ENCODE measurements at places on chromosomes 2 and 18.

DNA sequence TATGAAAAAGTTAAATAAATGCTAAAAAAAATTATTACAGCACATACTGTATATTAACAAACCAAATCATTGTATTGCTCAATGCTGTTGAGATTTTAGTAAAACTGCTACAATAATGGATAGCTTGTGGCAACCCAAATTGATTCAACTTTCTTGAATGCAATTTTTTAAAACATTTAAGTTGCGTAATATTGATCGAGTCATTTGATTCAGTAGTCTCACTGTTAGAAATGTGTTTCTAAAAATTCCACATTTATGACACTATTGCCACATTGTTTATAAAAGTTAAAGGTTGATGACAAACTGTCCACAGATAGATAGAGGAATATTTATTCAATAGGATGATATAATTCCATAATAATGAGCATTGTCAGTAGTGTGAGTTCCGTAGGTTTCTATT, 640.7 kb upstream of the CRIM1 start:
- DNase-seq = no peak

GRCh38 chr2:172968061-172968469, 107.6 kb upstream of the MAP3K20 start:
- DNase-seq = no peak

DNA sequence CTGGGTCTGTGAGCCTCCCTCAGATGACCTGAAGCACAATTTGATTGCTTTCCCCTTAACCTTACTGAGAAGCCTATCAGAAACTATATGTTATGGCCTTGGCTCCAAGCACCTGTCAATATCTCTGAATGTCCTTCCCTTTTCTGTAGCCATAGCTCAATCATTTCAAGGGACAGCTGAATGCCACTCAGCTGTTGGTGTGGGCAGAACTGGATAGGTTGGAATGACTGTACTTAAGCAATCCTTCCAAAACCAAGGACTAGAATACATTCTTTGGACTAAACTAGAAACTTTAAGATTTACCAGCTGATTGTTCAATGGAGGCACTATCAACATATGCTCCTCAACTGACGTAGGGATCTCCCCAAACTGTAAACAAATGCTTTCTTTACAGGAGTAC, 159.4 kb downstream of the THADA start:
- no peak for DNase-seq

GRCh38 chr2:71500426-71501079, 47.2 kb downstream of the DYSF start:
- DNase-seq = no peak

DNA sequence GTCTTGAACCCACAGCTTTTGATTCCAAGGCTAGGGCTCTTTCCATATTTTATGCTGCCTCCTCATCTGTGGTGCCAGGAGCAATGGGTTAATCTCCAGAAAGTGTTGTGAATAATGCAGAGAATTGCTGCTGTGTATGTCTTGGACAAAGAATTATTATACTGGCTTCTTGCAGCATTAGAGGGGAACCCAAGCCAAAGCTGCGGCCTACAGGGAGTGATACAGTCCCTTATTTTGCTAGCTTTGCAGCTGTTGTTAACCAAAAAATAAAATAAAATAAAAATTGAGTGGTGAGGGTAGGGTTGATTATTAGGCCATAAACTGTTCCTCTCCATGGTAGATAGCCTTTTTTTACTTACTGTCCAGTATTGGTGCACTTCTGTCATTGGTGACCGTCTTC, 16.7 kb downstream of the WIPF1 start:
- no peak for DNase-seq

DNA sequence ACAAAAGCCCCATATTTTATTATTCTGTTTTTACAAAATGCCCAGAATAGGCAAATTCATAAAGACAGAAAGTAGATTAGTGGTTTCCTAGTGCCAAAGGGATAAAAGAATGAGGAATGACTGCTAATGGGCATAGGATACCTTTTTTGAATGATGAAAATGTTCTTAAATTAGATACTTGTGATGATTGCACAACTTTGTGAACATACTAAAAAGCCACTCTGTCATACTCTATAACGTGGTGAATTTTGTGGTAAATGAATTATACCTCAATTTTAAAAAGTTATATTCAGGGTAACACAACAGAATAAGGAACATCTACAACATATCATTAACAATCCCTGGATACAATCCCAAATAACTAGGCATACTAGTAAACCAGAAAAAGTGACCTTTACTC, 9.1 kb upstream of the FBLN7 start:
- DNase-seq = no peak

DNA sequence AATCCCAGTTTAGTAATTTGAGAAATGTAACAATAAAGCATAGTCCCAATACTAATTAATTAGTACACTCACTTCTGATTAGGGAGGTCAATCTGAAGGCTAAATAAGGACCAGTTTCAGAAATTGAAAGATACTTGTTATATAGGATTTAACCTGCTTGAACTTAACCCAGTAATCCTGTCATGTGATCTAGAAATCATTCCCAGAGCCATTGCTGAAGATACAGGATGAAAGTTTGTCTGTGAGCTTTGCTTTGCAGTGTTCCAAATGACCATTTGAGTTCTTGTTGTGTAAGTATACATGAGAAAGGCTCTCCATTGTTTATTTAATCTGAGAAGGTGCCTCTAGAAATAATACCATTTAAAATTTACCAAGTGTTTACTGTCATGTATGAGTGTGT, 52.2 kb downstream of the GALNT1 start:
- no peak for DNase-seq

DNA sequence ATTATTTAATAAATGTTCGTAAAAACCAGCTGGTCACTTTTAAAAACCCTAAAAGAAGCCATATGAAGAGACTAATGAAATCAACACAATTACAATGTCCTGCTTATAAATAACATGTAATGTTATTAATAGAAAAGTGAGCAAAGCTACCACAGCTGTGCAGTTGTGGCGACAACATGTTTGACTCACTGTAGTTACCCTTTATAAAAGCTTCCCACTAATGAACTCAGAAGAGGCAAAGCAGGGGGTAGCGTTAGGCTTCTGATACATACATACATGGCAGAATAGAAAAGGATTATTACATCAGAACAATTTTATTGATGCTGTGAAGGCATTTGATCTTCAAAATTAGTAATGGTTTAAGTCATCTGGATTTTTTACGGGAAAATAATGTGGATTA, 219.7 kb downstream of the SLC4A10 start:
- no peak for DNase-seq

DNA sequence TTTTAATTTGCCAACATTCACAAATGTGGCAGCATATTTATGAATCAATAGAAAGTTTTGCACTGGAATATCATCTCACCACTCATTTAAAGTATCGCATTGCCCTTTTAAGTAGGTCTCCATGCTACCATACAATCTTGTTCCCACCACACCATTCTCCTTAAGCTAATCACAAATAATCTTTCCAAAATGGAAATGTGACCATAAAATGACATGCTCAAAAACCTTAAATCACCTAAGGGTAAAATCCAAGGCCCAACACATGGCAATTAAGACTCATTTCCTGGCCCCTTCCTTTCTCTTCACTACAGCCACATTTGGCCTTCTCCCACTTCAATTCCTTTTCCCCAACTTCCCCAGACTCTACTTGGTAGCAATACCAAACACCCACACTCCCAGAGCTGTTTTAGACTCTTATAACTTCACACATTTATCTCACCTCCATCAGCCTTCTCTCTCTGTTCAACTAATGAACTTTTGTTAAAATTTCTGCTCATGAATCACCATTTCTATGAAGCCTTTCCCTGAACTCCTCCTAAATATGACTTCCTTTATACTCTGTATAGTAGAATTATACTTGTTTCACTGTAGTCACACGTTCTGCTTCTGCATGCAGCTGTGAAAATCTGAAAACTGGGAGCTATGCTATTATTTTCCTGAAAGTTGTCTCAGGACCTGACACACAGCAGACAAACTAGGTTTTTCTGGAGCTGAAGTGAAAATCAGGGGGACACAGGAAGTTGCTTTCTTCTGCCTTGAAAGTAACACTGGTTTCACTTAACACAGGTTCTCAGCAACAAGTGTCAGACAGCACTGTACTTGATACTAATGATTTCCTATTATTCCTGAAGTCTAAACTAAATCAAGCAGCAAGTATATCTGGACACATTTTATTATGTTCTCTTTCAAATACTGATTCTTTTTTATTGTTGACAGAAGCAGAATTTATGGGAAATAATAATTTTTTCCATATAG, 303.9 kb downstream of the ZEB2 start:
- no peak for DNase-seq

DNA sequence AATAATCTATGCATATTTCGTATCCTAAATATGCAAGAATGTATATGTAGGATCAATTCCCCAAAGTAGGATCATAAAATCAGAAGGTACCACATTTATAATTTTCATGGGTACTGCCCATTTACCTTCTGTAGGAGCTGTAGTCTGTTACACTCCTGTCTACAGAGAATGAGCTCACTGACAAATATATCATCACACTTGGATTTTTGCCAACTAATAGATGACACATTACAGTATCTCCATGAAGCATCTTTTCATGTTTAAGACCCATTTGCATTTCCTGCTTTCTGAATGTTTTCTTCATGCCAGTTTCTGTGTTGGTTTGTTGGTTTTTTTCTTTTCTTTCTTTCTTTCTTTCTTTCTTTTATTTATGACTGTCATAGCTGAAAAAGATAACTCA, 70.9 kb upstream of the EML6 start:
- DNase-seq = no peak

GRCh38 chr2:173982182-173982714, 17.1 kb upstream of the SP3 start:
- no peak for DNase-seq

DNA sequence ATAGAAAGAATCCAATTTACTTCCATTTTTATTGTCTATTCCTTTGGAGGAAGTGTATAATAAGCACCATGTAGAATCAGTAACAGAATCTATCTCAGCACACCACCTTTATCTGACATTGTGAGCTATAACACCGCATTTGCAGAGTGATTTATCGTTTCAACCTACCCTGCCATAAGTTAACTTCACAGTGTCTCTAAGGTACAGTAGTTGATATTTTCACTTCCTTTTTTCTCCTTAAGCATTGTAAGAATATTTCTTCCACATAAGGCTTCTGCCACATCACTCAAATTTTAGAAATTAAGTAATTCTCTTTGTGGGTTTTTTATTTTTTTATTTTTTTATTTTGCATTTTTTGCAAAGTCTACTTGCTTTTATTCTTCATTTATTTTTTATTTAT, 107.1 kb downstream of the TMX3 start:
- no peak for DNase-seq

DNA sequence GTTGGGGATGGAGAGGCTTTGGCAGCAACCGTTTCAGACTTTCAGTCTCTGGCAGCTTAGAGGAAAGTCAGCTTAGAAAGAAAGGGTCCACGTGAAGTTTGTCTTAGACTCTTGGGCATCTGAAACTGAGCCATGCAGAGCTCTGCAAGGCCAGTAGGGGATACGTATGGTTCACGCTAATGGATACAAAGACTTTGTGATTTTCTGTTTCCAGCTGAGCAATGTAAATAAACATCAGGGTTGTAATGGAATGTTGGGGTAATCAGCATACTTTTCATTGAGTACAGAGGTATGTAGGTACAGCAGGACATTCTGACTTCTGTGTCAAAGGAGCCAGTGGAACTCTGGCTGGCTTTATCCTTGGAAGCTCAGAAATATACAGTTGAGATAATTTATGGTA, 31.0 kb downstream of the RALB start:
- DNase-seq = no peak

DNA sequence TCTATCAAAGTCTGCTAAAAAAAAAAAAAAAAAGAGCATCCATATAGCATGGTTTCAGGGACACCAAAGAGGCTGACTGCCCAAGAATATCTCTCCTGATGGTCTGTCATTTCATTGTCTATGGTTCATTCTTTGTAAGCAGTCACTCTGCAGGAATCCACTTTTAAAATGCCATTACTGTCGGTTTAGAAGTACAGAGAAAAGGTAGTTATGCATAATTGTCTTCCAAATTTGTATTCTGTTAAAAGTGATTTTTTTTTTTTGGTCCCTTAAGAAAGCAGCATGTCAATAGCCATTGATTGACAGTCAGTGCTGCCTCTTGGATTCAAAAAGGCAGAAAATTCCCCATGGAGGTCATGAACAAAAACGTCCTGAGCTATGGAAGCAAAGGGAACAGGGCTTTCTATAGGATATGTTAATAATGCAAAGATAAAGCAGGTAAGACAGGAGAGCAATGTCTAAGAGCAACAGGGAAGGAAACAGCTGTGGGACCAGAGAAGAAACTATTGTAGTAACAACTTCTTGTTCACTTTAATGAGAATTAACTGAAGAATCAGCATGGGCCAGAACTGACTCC, 245.8 kb downstream of the TMX3 start:
- DNase-seq = no peak

GRCh38 chr2:715854-716560, 38.8 kb upstream of the TMEM18 start:
- DNase-seq = no peak

DNA sequence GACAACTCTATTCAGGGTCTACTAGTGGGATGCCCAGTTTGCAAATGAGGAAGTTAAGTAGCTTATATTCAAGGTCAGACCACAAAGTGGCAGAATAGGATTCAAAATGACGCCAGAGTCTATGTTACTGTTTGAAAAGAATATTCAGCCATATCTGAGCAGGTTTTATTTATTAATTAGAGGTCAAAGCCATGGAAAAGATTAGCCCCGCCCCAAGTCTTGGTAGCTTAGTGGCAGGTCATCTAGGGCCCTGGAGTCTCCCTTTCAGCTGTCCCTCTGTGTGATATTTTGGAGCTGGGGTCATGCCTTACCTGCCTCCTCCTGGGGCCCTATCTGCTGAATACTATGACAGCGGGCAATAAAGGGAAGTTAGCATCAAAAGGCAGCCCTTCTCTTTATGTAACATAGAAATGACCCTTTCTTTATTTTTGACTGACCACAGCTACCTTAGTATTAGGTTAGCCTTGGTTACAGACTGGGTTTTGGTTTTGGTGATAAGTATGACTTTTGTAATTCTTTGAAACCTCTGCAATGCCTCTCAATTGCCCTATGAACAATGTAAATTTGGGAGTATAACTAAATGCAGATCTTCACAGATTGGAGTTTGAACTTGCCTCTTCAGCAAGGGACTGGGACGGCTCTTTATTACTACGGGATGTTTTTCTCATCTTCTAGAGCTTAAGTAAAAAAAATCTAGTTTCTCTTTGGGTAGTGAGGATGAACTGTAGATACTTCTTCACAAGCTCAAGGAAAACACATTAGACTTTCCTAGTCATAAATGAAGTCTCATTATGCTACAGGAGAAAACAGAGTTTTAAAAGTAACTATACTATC, 153.0 kb upstream of the ITGA4 start:
- DNase-seq = no peak

GRCh38 chr18:6751222-6751621, 21.7 kb downstream of the ARHGAP28 start:
- DNase-seq = no peak

DNA sequence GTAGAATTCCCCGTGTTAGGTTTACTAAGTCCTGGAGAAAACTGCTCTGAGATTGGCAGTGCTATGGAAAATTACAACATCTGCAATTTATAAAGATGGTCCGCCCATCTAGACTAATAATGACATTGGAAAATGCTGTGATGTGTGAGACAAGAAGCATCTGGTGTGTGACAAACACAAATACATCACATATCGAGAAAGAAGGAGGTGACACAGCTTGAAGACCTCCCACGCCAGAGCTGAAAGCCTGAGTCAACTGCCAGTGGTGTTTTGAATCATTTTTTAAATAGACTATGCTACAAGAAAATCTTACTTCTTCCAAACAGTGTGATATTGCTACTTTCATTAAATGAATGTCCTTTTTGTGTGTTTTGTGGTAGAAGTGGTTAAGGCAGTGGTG, 8.6 kb upstream of the ANO7 start:
- DNase-seq = peak; percentile 62

- peak; percentile 37 for DNase-seq
These were observed 152.9 kb downstream of the SPP2 start for GRCh38 chr2:234203135-234203984.

- DNase-seq = no peak
These were observed 80.7 kb downstream of the EPAS1 start for GRCh38 chr2:46377666-46378560.

Data from stimulated activated CD4-positive, alpha-beta T cell treated with anti-CD3 and anti-CD28 coated beads, Interleukin-1b, Interleukin-23, amount 100 ng/mL, for 48 hours (primary cell).